Forelimb muscle (tissue), 1 donor: ENCODE measurements at places on chromosomes 5 and 9. TPM values are rescaled to one million over a fixed set of nuclear protein-coding genes. Genes with fewer than 3 reads are reported as not detected.

DNA sequence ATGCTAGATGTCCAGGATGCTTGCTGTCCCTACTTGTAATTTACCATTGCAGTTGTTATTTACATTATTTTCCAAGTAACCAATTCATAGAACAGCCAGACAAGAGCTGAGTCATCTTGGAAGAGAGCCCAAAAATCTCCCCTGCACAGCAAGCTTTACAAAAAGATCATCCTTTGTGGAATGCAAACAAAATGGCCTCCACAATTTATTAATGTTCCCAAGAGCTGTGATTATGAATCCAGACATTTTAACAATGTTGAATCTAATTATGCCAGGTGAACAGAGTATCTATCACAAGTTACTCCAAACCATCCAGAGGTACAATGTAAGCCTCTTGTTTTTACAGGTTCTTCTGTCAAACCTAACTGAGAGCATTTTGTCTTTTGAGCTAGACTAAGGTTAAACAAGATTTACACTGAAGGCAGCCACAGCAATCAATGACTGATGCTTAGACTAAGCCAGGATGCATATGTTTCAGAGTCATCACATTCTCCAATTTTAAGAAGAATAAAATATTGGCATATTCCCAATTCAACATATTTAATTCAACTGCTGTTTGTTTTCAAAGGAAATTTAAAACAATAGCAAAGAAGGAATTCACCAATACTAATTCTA lies 95.3 kb upstream of the SLC12A2 start:
- DNase-seq: peak; percentile 52

TPRN gene
- polyA plus RNA-seq: 10.9 TPM

DNA sequence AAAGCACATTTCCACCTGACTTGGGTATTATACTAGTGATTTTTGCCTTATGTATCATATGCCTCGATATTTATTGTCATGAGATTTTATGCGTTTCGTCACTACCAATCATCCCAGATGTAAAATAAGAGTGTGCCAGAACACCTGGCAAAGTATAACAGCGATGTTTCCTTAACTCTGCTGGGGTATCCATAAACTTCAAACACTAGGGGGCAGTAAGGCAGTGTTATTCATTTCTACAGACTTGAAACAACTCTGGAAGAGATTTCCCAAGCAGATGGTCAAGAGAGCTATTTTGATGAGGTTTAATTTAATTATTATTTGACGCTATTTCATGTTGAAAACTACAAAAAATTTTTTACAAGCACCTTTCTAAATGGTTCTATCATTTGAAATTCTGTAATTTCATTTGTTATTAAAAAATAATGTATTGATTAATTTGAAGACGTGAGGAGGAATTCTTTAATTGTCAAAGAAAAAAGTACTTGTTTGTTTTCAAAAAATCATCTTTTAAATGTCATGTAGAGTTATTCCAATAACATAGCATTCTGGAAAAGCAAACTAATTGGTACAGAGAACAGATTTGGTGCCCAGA lies 388.5 kb upstream of the CTNND2 start:
- no peak for DNase-seq

- no peak for DNase-seq
These were observed 32.7 kb upstream of the TXNDC8 start for GRCh38 chr9:110370315-110370714.

DNA sequence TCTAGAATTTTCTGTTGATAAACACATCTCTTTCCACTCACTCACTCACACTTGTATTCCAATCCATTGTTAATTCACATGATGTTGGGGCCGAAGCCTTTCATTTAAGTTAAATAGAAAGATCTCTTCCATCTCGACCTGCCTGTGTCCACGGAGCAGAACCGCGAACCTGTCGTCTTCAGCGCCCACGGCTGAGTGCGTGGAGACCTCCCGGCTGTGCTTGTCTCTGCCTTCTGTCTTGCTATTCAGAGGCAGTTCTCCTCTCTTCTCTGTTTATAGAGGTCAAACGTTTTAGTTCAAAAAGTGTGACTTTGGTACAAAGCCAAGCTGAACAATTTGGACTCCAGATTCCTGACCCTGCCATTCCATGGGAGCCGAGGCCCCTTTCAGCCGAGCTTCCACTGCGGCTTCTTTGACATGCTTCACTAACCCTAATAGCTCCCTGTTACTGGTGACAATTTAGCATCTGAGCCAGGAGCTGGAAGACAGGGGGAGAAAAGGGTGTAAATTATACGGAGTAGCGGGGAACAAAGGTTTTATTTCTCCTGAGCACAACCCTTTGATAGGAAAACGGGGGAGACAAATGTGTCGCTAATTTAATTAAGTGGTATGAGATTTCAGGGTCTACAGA lies 314.4 kb upstream of the IRX4 start:
- no peak for DNase-seq

DNA sequence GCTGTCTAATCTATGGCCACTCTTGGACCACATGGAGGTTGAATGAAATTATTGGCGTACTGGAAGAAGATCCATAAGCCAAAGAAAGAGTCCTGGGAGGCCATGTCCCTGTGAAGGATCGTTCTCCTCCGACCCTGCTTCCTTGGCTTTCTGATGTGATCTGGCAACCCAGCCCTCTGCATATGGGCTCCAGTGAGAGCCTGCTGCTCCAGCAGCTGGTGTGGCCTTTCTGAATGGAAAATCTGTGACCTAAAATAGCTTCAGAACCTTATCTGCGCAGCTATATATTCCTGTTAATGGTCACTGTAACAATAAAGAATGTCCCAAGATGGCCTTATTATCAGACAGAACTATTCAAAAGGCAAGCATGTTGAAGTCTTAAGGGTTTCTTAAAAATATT lies 40.2 kb upstream of the PHF2 start:
- no peak for DNase-seq

TRAPPC13 gene
- 18.5 TPM for polyA plus RNA-seq

- DNase-seq: no peak
These were observed 269.9 kb downstream of the MEF2C start for GRCh38 chr5:88613051-88613450.

DNA sequence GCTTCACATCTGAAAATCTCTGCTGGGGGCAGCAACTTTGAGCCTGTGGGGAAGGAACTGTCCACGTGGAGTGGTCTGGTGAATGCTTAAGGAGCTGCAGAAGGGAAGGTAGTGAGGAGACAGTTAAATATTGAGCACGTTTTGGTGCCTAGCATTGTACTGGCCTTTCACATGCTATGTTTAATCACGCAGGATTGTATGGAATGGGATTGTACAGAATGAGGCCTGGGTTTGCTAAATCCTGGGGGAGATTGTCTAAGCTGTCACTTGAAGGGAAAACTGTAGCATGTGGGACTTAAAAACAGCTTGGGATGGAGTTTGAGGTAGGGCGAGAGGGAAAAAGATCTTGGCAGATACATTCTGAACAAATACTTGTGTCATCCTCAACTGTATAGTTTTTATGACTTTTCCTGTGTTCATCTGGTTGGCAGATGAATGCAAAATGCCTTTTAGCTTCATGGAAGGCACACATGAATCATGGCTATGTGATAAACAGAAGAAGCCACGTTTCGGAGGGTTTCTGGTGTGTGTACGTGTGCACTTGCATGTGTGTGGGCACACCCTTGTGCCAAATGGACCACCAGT lies 106.6 kb downstream of the TMC1 start:
- DNase-seq: no peak

PFN3 gene
- not detected for polyA plus RNA-seq

PRLR gene
- 0.38 TPM for polyA plus RNA-seq

DNA sequence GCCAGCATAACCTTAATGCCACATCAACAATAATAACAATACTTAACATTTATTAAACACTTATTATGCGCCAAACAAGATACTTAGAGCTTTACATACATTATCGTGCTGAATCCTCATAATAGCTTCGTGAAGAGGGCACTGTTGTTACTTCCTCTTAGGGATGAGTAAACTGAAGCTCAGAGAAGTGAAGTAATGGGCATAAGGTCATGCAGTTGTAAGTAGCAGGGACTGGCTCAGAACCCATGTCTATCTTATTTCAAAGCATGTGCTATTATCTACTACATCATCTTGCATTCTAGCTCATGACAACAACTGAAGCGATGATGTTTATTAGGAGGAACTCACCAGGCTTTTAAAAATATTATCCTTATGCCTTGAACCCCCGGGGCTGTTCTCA lies 34.9 kb upstream of the PPP3R2 start:
- no peak for DNase-seq

DNA sequence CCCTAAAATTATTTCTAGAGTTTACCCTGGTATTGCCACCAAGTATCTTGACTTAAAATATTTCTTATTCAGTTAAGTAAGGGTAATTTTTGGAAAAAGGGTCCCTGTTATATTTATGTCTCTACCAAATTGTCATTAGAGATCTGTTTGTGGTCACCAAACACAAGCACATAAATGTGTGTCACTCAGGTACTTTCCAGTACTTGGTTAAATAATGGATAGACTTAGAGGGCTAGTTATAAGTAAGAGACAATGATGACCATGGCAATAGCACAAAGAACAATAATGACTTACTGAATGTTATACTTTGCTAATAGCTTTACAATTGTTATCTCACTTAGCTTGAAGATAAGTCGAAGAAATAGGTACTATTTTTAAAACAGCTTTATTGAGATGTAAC lies 9.0 kb downstream of the ADAMTS16 start:
- DNase-seq: no peak

HSD17B4 gene
- 60.7 TPM for polyA plus RNA-seq

DNA sequence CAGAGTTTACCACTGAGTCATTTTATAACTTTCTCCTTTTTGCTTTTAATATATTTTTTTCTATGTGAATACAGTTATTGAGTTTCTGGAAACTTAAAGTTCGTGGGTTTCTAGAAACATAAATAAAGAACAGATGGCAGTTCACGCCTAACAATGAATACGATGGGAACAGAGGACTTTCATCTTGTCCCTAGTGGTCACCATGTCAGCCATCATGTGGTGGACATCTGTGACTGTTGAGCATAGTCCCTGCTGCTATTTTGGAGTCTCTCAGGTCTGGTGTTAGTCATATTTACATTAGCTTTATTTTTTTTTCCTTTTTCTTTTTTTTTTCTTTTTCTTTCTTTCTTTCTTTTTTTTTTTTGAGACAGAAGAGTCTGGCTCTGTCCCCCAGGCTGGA lies 85.3 kb downstream of the XRCC4 start:
- peak; percentile 45 for DNase-seq

GRCh38 chr9:4746278-4747030 lies 5.5 kb upstream of the AK3 start:
- DNase-seq: no peak

CSF1R gene
- 22.9 TPM for polyA plus RNA-seq

GRCh38 chr5:159048298-159048697 lies 51.4 kb downstream of the EBF1 start:
- no peak for DNase-seq

DNA sequence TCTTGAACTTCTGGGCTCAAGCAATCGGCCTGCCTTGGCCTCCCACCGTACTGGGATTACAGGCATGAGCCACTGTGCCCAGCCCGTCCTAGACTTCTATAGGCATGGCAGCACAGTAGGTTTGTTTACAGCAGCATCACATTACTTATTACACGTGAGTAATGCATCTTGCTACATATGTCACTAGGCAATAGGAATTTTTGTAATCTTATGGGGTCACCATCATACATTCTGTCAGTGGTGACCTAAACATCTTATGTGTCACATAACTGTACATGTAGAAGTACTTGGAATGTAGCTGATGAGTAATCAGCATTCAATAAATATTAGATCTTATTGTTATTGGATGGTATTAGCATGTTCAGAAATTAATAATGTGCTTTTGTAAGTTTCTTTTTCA lies 22.9 kb upstream of the ABCA1 start:
- DNase-seq: no peak

DNA sequence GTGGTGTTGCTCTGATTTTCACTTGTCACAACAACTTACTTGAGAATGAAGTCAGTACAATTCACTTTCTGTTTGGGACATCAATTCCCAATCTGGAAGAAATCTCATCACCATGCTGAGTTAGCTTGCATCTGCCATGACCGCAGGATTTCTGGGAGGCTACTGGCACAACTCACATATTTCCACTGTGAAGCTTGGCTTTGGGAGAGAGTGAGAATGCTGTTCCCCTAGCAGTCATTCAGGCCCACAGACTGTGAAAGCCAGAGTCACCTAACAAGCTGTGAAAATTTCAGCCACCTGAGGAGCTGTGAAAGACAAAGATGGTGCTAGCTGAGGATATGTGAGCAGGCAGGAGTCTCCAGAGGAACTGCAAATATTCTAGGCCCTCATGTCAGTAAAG lies 365.2 kb upstream of the TUSC1 start:
- DNase-seq: no peak

ADGRD2 gene
- polyA plus RNA-seq: 0.08 TPM

DNA sequence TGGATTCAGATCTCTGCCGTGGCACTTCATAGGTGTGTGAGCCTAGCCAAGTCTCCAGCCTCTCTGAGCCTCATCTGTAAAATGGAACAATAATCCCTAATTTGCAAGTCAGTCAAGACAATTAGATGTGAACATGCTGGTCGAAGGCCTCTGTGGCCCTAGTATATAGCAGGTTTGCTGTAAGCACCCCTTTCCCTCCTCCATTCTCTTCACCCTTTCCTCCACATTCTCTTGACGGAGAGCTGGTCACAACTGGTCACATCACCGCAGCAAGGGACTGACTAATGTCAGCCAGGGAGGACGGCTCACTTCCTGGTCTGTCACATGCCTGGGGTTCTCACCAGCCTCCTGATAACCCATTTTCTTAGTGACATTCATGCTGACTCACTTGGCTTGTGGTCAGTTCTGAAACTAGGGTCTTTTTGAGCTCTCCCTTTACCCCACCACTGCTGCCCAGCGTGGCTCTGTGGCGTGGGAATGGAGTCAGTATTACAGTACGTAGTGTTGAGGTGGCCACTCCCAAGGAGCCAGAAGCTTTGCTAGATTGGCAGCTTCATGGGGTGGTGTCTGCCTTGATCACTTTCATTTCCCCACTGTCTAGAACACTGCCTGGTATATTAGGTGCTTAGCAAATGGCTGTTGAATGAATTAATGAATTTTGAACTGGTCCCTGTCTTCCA lies 47.8 kb downstream of the ERGIC1 start:
- DNase-seq: no peak

GRCh38 chr5:127885176-127885575 lies 182.0 kb downstream of the CCDC192 start:
- DNase-seq: no peak

TAF11L5 gene
- polyA plus RNA-seq: not detected

GRCh38 chr5:98031496-98031895 lies 742.0 kb upstream of the RGMB start:
- no peak for DNase-seq

DNA sequence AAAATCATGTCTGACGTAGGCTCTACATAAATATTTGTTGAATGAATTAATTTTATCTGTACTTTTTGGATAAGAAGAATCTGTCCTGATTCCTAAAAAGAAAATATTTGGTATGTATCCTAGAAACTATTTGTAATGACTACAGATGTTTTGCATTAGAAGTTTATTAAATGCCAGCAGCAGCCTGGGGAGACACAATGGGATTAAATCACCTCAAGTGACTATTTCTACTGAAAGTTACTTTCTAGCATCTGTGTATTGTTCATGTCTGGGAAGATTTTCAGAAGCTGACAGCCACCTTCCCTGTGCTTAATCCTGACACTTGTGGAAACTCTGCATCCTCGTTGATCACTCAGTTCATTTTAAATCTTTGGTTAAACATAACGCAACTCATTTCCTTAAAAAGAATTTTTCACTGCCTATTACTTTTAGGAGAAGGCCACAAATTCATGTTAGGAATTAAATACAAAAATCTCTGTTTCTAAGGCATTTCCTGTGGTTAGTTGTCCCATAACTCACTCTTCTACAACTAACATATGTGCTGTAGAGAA lies 209.3 kb upstream of the PPP1R2B start:
- peak; percentile 78 for DNase-seq
